ENCODE measurements at places on chromosomes 12 and 14.

DNA sequence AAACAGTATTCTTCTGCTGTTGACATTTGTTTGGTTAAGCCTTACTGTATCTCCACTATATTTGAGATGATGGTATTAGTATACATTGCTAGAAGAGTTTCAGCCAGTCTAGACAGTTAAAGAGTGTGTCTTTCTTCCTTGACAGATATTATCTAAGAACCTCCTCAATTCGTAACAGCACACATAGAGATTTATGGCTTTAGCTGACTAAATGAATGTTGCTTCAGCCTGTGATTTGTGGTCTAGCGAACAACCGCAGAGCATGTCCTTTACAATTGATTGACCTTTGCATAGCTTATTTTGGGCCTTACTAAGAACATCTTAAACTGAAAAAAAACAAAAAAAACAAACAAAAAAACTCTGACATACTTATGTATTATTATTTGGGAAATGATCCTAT lies 122.2 kb downstream of the DAAM1 start:
- DNase-seq: no peak

- DNase-seq: no peak
Observed at GRCh38 chr12:62957233-62957953, 22.4 kb upstream of the PPM1H start.

DNA sequence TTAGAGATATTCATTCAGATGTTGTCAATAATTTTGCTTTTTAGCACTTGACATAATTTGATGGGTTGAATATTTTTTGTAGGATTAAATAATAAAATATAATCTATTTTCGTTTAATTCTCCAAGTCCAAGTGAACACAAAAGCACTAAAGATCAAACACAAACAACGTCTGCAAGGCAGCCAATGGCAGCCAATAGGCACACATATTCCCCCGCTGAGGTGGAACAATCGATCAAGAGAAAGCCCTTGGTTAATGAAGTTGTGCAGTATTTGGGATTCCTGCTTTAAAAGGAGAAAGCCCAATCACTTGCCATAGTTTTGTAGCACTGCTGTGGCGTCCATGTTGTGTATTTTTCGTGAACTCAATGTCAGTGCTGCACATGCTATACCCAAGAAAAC lies 1.5 kb downstream of the DHRS7 start:
- DNase-seq: no peak

DNA sequence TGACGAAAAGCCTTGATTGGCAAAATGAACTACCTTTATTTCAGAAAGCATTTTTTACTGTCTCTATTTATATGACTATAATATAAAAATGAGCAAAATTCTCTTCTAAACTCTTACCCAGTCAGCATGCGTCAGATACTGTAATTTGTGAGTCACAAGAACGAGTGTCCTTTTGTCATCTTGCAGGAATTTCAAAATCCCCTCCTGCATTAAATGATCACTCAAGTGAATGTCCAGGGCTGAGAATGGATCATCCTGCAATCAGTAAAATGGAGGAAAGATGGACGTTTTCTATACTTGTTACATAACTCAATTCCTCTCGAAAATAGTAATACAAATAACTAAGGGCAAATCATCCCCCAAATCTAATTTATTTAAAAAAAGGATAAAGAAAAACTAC lies 77.7 kb upstream of the KCNJ8 start:
- DNase-seq: no peak

DNA sequence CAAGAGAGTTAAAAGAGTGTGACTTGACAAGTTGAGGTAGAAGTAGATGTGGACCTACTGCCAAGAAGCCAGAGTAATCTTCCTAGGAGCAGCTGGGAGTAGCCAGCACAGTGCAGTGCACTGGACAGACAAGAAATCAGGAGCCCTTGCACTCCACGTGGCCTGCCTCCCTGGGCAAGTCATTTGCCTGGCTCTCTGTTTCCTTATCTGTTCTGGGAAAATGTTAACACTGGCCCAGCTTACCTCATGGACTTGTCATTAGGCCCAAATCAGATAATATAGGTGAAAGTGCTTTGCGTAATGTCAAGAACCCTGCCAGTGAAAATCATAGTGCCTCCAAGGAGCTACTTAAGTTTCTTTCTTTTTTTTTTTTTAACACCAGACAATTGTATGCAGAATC lies 19.2 kb downstream of the SLC7A8 start:
- no peak for DNase-seq

- no peak for DNase-seq
Observed at GRCh38 chr14:101111620-101112290, 208.2 kb upstream of the RTL1 start.

- DNase-seq: no peak
Observed at GRCh38 chr14:69246331-69246730, 13.6 kb upstream of the GALNT16 start.

- no peak for DNase-seq
Observed at GRCh38 chr14:87869619-87870583, 123.1 kb downstream of the GALC start.

DNA sequence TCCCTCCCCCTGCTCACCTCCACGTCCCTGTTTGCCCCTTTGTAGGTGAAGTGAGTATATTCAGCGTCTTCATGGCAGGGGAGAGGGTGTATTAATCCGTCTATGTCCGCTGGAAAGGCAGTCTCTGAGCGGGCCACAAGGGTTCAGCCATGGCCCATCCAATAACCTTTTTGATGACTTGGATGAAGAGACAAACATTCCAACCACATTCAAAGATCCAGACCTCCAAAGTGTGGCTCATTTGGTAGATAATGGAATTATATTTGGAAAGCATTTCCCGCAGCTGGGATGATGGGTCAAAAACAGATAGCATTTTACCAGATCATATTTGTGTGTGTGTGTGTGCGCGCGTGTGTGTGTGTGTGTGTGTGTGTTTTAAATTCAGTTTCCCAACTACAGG lies 345.9 kb downstream of the DPF3 start:
- DNase-seq: no peak

GRCh38 chr12:94026596-94026995 lies 121.8 kb upstream of the PLXNC1 start:
- DNase-seq: no peak

GRCh38 chr12:116278667-116279066 lies 1.2 kb upstream of the MED13L start:
- no peak for DNase-seq

- no peak for DNase-seq
Observed at GRCh38 chr14:71372411-71372838, 465.2 kb downstream of the PCNX1 start.

GRCh38 chr12:25651931-25652330 lies 98.8 kb upstream of the LMNTD1 start:
- no peak for DNase-seq

- DNase-seq: no peak
Observed at GRCh38 chr12:19316425-19316824, 122.9 kb upstream of the AEBP2 start.

- DNase-seq: no peak
Observed at GRCh38 chr14:29925736-29926135, 1.9 kb downstream of the PRKD1 start.

DNA sequence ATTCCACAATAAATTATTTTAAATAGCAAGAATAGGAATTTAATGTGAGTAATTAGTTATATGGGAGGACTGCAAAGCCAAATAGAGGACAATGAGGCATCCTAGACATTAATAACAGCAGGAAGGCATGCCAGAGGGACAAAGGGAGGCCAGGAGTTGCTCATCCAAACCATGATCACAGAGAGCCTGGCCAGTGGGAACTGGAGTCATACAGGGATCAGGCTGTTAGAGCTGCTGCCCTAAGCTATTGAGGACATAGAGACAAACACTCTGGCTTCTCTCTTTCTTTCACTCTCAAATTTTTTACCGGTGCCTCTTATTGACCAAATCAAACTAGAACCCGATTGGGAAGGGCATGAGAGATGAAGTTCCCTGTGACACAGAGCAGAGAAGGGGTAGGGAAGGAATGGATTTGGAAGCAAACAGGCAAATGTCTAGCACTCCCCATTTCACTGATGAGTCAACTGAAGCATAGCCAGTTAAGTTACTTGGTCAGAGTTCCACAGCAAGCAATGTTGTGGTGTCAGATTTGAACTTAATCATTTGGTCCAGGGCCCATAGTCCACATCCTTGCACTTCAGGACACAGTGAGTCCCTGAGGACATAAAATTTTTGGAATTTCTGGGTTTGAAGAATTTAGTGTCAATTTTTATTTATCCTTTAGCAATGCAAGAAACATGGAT lies 17.9 kb upstream of the CFAP54 start:
- DNase-seq: no peak

GRCh38 chr12:106429043-106429552 lies 71.5 kb downstream of the POLR3B start:
- no peak for DNase-seq

DNA sequence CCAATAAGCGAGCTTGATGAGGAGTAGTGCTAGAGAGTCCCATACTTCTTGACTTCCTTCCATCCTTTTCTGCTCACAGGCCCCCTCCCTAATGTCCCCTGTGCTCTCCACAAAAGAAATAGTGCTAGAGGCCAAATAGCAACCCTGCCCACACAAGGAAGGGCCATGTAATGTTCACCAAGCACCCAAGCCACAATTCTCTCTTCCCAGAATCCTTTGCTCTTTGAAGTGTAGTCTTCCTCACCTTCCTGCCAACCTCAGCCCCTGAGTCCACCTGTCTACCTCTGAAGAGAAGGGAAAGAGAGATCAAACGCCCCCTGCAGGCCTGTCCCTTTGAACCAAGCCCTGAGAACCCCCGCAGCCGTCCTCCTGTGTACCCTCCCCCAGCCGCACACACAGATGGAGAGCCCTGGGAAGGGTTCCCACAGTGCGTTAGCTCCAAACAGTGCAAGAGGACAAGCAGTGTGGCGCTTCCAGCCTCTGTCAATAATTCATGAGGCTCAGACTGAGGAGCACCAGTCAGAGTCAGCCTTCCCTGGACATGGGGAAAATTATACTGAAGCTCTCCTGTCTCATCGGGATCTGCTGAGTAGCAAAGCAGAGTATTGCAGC lies 1.9 kb upstream of the DHRS4 start:
- no peak for DNase-seq

DNA sequence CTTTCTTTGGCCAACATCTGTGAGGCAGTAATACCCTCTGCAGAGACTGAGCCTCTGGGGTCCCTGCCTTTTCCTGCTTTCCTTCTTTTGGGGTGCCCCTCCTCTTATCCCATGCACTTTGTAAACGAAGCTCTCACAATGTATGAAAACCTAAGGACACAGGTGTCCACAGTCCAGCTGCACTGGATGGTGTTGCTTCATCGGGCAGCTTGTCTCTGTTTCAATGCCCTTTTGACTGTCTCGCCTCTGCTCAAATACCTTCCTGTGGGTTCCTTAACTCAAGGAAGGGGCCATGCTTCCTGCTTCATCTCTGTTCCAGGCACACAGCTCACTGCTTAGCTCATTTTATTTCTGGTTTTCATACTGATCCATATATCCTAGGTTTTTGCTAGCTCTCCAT lies 6.4 kb downstream of the C1RL start:
- no peak for DNase-seq

DNA sequence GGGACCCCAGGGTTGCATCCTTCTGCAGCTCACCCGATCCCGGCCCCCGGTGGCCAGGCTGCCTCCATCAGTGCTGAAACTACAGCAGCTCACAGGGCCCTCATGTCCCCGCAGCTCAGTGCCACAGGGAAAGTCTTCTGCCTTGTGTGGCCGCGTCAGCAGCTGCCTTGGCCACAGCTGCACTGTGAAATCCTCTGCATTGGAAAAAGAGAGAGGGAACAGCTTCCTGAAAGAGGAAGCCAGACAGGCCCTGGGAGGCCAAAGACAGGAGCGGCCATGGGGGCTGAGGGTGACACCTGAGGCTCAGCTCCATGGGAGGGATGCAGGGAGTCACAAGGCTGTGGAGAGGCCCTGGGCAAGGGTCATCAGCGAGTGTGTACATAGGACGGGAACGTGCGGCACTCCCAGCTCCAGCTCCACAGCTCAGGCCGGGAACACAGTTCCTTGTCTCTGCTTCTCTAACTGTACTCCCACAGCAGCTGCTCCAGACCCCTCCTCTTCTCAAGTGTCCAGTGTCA lies 32.7 kb downstream of the PARP2 start:
- DNase-seq: no peak

All from stimulated activated CD8-positive, alpha-beta memory T cell treated with anti-CD3 and anti-CD28 coated beads, Interleukin-12 subunit alpha, Interleukin-12 subunit beta, amount 100 ng/mL, for 4 hours (primary cell).